ENCODE measurements at places on chromosomes 3 and 15.

- DNase-seq: no peak
Observed at GRCh38 chr3:54792584-54792983, 135.3 kb downstream of the LRTM1 start.

DNA sequence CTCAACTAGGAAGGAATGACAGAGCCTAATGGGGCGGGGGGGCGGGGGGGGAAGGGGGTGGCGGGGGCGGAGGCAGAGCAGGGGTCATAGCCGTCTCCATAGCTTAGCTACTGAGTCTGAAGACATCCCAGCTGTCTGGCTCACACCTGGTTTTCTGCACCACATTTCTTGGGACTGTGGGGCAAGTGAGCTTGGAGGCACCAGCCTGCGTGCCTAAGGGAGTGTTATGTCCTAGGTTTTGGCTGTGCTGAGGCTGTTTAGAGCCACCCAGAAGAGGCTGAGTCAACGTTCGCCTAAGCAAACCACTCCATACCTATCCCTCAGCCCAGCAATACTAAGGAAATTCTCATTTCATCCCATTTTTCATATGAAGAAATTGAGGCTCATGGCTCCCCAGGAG lies 1.4 kb downstream of the IL17RD start:
- DNase-seq: no peak

DNA sequence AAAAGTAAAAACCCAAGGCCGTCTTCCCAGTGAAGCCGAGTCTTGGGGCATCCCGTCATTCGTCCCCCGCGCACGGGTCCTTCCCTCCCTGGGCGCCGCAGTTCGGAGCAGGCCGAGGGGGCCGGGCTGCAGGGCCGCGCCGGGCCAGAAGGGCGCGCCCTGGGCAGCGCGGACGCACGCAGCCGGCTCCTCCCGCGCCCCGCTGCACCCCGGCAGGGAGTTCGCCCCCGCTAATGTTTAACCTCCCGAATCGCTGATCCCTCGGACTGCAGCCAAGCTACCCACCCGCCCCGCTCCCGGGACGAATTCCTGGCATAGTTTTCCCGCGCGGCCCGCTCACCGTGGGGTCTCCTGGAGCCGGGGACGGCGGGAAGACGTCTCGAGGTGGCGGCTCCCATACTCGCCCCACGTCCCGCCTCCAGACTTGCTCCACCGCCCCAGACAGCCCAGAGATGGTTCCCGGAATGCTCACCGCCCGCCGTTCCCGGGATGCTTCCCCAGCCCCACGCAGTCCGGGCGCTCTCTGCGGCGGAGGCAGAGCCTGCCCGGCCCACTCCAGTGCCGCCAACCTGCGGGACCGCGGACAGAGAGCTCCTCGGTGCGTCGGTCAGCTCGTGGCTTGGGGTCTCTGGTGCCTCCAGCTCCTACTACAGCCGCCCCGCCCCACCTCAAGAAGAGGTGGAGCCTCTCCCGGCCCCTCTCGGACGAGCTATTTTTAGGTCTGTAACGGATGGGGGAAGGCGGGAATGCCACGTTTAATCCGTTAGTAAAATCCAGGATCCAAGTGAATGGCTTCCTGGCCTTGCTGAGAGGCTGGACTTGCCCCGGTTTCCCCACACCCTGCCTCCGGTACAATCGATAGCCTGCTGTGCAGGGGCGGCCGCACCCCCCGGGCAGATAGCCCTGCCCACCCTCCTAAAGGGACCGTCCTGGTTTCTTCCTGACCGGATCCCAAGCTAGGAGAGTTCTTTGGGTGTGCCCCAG lies at the start of gene DZIP1L:
DZIP1L (minus strand) TSS at position 621 of the 984 bp plus-strand sequence. CDS start 11,637 bp downstream, outside the sequence.
- DNase-seq: no peak

GRCh38 chr3:140430494-140430893 lies 247.4 kb upstream of the TRIM42 start:
- no peak for DNase-seq

GRCh38 chr3:99118381-99118780 lies 216.9 kb upstream of the DCBLD2 start:
- DNase-seq: no peak

- DNase-seq: peak; percentile 1
Observed at GRCh38 chr3:3200632-3201212, 21.2 kb upstream of the CRBN start.

DNA sequence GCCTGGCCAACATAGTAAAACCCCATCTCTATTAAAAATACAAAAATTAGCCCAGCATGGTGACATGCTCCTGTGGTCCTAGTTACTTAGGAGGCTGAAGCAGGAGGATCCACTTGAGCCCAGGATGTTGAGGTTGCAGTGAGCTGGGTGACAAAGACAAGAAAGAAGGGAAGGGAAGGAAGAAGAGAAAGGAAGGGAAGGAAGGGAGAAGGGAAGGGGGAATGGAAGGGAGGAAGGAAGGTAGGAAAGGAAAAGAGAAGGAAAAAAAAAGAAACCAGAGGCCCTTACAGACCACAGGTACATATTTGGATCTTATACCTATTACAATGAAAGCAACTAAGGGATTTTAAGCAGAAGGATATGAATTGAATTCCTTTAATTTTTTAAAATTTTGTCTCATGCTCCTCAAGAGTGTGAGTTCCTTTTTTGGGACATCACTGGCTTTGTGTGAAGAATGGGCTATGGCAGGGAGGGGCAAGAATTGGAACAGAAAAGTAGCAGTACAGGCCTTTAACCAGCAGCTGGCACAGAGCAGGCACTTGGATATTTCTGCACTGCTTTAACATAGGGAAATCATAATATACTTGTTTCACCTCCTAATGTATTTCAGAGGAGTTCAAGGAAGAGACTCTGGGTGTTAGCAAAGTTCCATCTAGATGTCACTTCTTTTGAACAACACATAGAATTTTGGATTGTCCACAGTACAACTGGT lies 7.9 kb downstream of the RAB27A start:
- no peak for DNase-seq

DNA sequence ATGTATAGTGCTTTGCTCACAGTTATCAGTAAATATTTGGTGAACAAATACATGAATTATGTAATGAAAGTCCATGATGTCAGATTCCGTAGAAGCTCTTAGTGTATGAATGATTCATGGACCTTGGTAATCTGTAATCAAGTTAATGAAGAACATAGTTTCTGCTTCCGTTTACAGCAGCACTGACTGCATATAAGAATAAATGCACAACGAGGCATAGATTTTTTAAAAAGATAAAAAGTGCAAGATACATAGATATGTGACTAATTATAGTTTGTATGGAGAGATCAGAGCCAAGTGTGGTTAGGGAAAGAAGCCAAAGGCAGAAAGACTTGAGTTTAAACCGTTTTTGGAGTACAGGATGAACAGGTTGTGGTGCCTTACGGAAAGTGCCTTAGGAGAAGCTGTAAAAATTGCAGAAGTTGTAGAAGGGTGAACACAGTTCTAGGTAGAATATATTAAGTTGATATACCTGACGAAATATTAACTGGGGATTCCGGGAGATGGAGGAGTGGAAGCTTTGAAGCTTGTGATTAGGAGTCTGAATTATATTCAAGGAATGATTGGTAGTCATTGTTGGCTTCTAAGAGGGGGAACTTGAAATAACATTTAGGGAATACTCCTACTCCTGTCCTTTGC lies 293.1 kb downstream of the NLGN1 start:
- no peak for DNase-seq
